ENCODE measurements at places on chromosomes 11 and 22. TPM values are rescaled to one million over a fixed set of nuclear protein-coding genes. Genes with fewer than 3 reads are reported as not detected.
A peak's percentile ranks its signal among the peaks of the same experiment; 100 is the strongest.

- DNase-seq = no peak
Measured at GRCh38 chr11:117621226-117621625, 175.8 kb downstream of the DSCAML1 start.

- DNase-seq = peak; percentile 62
Measured at GRCh38 chr11:19922689-19923035, 210.0 kb downstream of the NAV2 start.

- peak; percentile 69 for DNase-seq
Measured at GRCh38 chr11:19508165-19508564, 204.5 kb upstream of the NAV2 start.

GRCh38 chr11:122816761-122817520 is 21.4 kb upstream of the CRTAM start:
- no peak for DNase-seq

DNA sequence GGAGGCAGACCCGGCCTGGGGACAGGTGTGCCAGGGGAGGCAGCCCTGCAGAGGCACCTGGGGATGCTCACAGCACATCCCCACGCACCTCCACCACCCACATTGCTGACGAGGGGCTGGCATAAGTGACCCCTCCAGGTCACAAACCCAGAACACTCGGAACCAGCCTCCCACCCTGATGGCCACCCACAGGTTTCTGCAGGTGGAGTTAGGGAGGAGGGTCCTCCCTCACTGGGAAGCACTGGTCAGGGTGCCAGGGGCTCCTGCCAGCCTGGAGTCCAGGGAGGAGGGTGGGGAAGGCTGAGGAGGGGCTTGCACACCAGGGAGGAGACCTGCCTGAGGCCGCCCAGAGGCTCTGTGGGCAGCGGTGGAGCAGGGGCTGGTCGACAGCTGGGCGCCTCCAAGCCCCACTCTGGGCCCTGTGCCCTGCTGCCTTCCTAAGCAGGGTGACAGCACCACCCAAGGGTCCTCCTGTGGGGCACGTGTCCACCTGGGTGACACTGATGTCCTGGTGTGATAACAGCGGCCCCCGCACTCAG is 51.0 kb upstream of the CARS1 start:
- DNase-seq = no peak

DNA sequence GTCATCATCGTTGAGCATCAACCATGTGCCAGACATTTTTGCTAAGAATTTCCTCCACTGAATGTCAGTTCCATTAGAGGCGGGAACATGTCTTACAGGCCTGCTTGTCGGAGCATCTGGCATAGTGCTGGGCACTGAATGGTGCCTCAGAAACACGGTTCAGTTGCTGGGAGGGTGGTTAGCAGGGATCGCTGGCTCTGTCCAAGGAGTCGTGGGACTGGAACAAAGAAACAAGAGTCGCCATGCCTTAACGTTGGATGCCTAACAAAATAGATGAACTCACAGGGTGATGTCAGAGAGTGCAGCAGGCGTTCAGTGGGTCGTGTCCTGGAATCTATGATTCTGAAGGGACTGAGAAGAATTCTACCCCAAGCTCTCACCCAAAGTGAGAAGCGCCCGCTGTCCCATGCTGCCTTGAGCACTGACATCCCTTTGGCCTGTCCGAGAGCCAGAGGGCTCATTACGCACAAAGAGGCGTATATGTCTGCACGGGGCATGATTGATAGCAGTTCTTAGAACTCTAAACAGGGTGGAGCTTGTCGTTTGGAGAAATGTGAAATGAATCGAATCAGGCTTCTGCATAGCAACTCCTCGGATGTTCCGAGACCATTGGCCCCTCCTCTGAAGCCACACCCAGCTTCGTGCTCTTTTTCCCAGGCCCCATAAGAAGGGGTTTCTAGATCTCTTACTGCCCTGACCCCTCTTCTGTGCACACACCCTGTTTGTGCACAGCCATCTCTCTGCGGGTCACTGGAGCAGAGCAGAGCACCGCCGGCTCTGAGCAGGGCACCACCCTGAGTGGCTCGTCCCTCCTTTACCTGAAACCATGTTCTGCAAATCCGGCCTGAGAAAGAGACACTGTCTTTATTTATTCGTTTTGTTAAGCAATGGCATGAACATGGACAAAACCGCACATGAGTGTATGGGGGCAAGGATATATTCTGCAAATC is 113.1 kb upstream of the B3GAT1 start:
- DNase-seq = no peak

DNA sequence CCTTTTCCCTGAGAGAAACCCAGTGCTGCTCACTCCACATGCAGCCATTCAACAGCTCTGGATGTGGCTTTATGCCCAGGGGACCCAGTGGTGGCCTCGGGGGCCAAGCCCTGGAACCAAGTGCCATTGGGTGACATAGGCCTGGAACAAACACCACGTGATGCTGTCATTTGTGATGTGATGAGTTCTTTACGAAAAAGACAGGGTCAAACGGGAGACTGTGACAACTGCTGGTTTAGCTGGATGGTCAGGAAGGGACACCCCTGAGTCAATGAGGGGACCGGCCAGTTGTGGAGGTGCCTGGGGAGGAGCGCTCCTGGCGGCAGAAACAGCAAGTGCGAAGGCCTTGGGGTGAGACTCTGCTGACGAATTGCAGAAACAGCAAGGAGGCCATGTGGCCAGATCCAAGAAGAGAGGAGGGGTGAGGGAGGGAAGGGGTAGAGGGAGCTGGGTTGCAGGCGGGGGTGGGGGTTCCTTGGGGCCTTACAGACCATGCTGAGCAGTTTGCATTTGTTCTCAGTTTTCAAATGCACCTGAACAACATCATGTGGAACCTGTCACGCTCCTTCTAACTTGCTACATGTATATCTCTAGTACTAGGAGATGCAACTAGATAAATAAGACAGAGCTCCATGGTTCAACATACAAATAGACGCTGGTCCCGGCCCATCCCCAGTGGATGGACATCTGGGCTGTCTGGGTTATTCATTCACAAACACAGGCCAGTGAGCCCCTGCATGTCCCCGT is 56.1 kb downstream of the IGLL5 start:
- DNase-seq = no peak

DNA sequence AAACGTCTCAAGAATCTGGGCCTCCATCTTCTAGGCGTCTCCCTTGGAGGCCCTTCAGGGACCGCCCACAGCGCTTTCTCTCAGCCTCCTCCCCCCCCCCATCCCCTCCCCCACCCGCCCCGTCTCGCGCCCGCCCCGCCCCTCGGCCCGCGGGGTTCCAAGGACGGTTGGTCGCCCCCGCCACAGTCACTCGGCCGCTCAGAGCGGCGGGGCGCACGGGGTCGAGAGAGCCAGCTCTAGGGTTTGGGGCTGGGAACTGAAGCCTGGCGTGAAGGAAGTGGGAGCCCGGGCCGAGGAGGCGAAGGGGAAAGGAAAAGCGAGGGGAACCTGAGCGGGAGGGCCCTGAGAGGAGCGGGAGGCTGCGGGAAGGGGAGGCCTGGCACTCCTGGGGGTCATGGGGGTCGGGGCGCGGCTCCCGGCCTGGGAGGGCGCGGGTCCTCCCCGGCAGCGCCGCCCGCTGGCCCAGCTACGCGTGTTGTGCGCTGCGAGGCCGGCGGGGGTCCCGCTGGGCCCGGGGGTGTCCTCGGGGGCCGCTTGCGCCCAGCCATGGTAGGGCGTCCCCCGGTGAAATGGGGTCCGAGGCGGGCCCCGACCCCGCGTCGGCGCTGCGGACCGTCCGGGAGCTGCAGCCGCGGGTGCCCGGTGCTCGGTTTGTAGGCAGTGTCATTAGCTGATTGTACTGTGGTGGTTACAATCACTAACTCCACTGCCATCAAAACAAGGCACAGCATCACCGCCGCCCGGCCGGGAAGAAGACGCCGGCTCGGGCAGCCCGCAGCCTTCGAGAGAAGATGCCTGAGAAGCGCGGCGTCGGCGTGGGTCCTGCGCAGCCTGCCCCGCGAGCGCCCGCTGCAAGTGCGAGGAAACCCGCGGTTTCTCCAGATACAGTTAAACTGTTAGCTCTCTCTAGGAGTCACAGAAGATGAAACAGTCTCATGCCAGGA is at the start of gene BTG4:
TSS of gene BTG4 (minus strand) at position 91 of the 944 bp plus-strand sequence. CDS start 13,610 bp downstream, outside the sequence.
- peak; percentile 56 for DNase-seq

GRCh38 chr11:9253086-9253485 is 12.1 kb downstream of the DENND5A start:
- no peak for DNase-seq

GRCh38 chr11:71572811-71573210 is 7.4 kb downstream of the KRTAP5-10 start:
- no peak for DNase-seq

- DNase-seq = no peak
Measured at GRCh38 chr11:1084561-1085439, 10.1 kb downstream of the MUC2 start.

DNA sequence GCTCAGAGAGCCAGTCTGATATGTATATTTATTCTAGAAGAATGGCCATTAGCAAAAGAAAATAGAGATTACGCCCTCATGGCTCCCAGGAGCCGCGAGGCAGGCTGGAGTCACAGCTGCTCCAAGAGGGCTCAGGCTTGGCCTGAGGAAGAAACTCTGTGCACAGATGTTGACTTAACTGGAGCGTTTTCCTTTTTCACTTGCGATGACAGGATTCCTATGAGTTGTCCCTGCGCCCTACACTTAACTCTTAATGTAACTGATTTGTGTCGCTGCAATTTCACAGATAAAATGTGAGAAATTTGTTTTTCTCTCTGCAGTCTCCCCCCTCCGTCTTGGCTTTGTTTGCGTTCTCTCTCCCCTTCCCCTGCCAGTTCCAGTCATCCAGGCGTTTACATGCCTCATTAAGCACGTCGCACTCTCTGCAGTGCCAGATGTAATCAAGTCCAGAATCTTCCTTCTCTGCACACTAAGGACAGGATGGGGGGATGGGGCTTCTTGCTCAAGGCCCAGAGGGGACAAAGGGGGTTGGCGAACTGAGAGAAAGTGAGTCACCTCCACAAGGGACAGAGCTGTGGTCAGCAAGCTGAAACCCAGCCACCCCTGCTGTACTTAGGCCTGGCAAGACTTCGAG is 1060.1 kb downstream of the NTM start:
- DNase-seq = peak; percentile 41

- no peak for DNase-seq
Measured at GRCh38 chr11:75823946-75824345, 8.9 kb downstream of the UVRAG start.

DNA sequence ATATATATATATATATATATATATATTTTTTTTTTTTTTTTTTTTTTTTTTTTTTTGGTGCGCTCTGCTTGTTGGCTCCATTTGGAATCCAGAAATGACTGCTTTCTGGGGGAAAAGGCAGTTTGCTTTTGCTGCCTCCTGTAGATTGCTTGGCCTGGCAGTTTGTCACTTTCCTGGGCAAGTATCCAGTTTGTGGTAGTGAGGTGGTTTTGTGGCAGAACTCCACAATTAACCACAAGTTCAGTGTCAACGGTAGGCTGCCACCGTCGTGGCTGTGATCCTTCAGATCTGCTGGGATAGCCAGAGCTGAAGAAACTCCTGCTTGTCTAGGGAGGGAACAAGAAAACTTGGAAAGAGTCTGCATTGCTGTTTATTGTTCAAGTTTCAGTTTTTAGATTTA is 5.0 kb upstream of the PDE3B start:
- DNase-seq = peak; percentile 40

- DNase-seq = peak; percentile 67
Measured at GRCh38 chr11:75733431-75734107, 15.9 kb downstream of the MOGAT2 start.

DNA sequence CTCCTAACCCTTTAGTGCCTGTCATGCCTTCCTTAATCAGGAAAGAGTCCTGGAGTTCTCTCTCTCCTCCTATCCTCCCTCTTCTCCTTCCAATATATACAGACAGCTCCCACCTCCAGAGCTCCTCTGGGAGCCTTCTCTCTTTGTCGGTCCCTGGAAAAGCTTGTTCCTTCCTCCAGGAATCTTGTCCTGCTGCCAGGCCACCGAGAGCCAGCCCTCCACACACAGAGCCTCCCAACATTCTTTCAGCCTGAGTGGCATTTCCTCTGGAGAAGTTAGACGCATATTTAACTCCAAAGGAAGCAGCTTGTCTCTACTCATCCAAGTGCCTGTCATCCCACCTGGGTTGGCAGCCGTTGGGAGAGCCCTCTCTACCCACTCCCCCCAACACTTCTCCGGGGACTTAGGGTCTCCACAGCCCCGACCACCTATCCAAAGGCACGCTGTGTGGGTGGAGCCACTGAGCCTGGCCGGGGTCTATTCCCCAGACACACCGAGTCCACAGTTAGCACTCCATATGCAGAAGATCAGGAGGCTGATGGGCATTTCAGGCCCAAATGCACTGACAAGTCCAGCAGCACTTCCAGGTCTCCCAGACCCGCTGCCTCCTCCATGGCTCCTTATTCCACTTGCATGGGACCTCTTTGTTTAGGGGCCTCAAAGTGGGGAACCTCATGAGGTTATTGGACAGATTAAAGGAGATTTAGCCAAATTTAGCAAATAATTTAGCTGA is 31.1 kb downstream of the DKK3 start:
- DNase-seq = peak; percentile 98

GRCh38 chr22:37284805-37285355 is 2.6 kb downstream of the CYTH4 start:
- no peak for DNase-seq

DNA sequence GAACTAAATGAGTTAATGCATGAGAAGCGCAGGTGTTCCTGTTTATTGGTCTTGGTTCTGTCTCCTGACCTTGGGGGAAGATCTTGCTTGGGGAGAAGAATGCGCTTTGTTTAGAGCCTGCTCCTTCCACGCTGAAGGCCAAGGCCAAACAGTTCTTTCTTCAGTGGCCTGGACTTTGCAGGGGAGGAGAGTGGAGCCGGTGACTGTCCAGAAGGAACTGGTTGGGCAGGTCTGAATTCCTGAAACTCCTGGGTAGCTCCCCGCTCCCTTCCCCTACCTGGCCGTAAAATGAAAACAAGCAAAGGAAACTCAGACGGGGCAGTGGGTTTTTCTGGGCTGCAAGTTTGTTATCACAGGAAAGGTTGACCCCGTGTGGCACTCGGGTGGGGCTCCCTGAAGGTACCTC is 3.6 kb downstream of the ARHGAP8 start:
- DNase-seq = no peak

DNA sequence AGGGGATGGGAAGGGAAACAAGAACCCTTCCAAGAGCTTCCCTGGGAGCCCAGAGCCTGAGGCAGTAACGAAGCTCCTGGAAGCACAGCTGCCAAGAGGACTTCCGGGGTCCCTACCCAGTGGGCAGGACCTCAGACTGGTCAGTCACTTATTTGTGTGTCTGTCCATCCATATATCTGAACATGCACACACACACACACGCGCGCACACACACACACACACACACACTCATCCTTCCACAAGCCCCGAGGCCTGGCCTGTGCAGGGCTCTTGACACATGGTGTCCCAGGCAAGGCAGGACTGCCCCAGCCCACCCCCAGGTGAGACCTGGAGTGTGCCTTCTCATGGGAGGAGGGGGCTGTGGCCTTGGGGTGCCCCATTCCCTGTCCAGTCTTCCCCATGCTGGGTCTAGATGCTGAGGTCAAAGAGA is 44.9 kb downstream of the IGLL5 start:
- DNase-seq = no peak

PKDREJ gene
- total RNA-seq = not detected

FAR1 gene
- 35.6 TPM for total RNA-seq

TMEM151A gene
- not detected for total RNA-seq

FAM118B gene
- 27.3 TPM for total RNA-seq
